Stimulated activated CD4-positive, alpha-beta T cell treated with anti-CD3 and anti-CD28 coated beads, Interleukin-1b, Interleukin-23, amount 100 ng/mL, for 1 hour (primary cell): ENCODE measurements at places on chromosomes 5 and 9.

- no peak for DNase-seq
Observed at GRCh38 chr5:64166201-64166959, 737 bp downstream of the RNF180 start.

GRCh38 chr5:57434227-57434640 lies 48.4 kb downstream of the ACTBL2 start:
- no peak for DNase-seq

DNA sequence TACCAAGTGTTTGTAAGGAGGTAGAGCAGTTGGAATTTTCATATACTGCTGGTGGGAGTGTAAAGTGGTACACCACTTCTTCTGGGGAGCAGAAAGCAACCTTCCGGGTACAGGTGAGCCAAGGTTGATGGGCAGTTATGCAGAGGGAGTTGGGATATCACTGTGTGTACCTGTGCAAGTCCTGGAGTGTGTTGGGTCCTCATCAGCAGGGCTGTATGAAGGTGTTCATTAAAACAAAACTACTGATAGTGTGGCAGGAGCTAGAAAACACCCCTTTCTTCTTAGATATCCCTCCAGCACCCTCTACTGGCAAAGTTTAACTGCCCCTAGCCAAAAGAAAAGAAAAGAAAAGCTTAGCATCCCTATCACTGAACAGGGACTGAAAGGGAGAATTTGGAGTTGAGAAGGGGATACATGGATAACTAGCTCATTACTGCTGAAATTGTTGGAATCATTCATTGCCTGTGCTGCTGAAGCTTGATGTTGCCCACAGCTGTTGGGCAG lies 10.7 kb downstream of the MARCHF6 start:
- DNase-seq, result no peak

- no peak for DNase-seq
Observed at GRCh38 chr5:40309851-40310250, 369.9 kb upstream of the PTGER4 start.

DNA sequence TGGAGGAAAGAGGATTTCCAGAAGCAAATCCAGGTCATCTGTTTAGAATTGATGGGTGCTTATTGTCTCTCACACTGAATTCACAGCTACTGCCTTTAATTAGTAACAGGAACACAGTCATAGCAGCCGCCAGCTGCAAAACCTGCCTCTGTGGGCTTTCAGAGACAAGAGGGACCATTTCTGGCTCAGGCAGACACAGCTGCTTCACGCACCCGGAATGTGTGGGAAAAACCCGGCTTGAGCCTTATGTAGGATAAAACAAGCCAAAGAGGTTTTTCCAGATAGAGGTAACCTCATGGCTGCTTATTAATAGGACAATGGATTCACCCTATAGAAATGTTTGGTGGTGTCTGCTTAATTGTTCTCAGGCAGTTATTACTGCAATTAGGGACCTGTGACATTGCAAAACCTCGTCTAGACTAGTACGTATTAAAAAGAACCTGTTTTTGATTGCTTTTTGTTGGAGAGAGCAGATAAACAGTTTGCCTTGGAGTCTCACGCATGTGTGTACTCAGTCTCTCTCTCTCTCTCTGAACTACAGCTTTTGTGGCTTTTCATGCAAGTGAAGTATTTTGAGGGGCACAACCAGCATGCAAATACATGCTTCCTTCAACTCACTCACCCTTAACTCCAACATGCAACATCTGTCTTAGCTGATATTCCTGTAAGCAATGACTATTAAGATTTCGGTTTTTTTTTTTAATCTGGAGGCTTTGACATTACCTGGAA lies 302.7 kb downstream of the PLK2 start:
- no peak for DNase-seq

- DNase-seq, result peak; percentile 12
Observed at GRCh38 chr5:53381-54174, 38.4 kb upstream of the PLEKHG4B start.

- DNase-seq, result no peak
Observed at GRCh38 chr5:94793113-94793815, 174.8 kb downstream of the SLF1 start.

DNA sequence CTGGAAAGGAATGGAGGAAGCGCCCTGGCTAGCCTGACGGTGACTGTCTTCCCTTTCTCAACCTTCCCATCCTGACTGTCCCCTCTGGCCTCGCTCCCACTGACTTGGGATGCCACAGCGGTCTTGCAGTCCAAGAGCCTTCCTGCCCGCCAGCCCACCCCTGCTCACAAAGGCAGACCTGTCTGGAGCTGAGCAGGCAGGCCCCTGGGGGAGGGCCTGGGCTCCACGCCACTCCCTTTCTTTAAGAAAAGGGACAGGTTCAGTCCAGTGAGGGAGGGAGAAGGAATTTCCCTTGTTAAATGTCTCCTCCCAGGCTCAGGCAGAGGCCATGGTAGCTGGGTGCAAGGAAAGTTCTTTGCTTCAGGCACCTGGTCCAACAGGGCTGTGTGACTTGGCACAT lies 18.1 kb downstream of the FGF1 start:
- no peak for DNase-seq

GRCh38 chr5:158925314-158925713 lies 174.4 kb downstream of the EBF1 start:
- no peak for DNase-seq

DNA sequence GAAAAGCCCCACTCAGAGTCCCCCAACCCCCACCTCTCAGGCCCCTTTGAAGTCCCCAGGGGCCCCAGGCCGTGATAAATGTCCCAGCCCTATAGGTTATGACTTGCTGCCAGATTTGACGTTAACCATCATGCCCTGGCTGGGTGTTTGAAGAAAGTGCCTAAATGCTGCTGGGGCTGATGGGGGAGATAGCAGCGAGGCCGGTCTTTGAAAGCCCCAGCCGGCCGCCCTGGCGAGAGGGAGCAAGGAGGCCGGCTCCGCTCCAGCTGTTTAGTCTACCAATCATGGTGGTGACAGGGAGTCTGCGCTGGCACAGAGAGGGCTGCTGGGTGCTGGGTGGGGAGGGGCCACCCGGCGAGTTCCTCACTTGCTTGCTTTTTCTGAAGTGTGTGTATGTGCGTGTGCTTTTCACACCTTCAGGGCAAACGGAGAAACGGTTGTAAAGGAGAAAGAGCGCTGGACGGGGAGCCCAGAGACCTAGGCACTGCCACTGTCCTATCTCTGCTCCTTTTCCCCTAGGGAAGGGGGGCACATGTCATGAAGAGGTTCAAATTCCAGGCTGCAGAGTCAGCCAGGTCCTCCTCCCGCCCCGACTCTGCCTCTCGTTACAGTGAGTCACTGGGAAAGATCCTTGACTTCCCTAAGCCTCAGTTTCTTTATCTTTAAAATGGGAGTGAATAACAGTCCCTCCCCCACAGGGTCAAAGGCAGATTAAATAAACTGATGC lies 126.1 kb upstream of the HAND1 start:
- no peak for DNase-seq

DNA sequence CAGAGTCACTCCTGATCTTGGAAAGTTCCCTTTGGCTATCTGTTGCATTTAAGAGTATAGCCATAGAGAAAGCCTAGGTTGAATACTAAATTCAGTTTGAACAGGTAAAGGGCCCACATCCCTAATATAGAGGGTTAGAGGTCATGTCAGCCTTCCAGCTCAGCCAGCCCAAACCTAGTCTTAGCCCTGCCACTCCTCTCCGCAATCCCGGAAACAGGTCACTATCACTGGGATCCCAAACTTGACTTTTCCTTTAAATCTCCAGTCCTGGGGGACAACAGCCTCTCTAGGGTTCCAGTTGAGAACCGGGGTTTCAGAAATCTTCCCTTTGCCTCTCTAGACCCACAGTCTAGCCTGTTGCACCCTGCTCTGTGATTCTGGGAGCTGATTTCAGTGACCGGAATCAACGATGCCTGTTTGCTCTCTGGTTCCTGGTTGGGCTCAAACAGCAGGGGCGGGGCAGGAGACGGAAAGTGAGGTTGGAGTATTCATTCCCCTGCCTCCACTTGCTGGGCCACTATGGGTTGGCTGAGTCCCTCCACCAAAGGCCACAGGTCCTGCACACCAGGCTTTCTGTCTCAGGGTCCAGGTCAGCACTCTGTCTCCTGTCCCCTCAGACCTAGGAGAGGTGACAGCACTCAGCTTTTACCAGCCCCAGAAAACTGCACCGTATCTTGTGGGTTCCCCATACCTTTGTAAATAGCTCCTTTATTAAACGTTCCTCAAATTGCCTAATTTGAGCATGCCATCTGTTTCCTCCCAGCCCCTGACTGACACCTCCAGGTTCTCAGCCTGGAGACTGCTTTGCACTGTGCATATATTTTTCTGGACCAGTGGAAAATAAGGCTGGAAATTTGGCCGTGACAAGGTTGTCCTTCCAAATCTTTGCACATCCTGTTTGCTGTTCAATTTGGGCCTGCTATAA lies 23.8 kb upstream of the CPEB4 start:
- no peak for DNase-seq

DNA sequence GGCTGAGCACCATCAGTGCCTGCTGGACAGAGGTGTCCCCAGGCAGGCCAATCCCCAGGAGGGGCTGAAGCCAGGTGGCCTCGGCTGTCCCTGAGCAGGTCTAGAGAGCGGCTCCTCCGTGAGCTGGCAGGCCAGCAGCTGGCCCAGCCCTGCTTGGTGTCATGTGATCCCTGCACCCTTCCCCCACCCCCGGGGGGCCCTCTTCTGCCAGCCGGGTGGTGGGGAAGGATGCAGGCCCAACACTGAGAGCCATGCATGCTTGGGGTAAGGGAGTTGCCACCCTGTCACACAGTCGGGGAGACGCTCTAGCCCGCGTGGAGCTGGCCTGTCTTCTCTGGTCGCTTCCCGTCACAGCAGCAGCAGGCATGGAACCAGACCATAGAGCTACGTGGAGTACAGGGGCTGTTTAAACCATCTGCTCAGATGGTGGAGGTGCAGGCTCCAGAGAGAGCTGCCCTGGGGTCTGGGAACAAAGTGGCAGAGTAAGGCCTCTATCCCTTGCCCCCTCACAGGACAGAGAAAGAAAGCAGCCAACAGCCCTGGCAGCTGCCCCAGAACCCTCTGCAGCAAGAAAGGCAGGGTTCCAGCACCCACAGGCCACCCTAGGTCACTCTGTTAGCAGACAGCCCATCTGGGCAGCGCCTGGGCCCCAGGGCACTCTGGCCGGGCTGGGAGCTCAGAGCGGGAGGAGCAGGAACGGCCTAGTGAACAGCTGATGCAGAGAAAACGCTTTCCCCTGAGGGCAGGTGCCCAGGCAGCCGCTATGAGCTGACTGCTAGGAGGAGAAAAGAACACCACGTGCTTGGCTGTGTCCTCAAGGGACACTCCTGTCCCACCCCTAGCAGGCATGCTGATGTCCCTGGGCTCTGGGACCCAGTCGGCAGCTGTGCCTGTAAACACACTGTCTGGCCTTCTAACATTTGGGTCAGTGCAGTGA lies 6.8 kb downstream of the RALGDS start:
- DNase-seq, result no peak

- DNase-seq, result no peak
Observed at GRCh38 chr9:134497283-134497860, 144.2 kb upstream of the COL5A1 start.

DNA sequence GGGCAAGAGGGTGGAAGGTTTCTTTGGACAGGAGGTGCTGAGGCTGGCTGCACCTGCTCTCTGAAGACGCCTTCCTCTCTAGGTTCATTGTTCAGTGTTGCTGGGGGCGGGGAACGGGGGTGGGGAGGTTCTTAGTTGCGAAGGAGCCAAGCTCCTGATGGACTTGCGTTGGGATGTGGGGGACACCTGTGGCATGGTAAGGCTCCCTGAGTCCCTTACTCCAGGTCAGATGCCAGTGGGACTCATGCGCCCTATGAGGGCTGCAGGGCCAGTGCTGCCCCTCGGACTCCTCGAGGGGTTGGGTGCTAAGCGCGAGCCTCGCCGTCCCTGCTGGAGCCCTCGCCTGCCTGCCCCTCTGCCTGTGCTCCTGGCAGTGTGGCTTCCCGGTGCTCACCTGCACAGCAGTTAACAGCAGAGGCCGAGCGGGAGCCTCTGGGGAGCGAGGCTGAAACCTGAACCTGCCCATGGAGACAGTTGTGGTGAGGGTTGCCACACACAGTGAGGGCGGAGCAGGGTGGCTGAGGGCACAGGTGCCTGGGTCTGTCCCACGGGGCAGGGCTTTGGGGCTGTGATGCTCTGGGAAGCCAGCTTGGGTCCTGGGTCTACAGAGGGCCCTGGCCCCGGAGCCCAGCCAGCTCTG lies 5.5 kb downstream of the RNU6ATAC start:
- no peak for DNase-seq

GRCh38 chr5:7016999-7017747 lies 303.9 kb downstream of the TENT4A start:
- DNase-seq, result no peak

GRCh38 chr5:172887692-172888091 lies 53.6 kb downstream of the ERGIC1 start:
- DNase-seq, result no peak

DNA sequence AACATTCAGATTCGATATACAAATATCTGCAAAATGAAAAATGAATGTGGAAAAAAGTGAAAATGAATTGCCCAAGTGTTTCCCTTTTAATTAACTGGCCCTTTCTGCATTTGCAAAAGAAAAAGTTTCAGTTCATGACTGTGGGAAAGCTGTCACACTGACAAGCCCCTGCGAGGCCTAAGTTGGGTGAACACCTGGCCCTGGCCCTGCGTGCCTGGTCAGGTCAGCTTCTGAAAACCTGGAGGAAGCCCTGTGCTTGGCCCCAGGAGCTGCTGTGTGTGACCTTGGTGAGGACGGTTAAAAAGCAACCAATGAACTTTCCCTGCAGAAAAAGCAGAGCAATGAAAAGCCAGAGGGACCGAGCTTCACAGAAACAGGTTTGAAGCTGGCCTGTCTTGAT lies 41.0 kb upstream of the SHC3 start:
- DNase-seq, result no peak

GRCh38 chr5:170552621-170553115 lies 48.8 kb downstream of the KCNIP1 start:
- no peak for DNase-seq

DNA sequence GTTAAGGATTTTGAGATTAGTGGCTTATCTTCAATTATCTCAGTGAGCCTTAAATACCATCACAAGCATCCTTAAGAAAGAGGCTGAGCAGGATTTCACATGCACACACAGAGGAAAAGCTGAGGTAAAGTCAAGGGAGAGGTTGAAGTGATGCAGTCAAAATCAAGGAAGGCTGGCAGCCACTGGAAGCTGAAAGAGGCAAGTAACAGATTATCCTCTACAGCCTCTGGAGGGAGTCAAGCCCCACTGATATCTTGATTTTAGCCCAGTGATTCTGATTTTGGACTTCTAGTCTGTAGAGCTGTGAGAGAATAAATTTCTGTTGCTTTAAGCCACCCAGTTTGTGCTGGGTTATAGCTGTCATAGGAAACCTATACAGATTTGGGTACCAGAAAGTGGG lies 80.1 kb downstream of the ANKRD31 start:
- no peak for DNase-seq

GRCh38 chr5:68319706-68320412 lies 104.3 kb downstream of the PIK3R1 start:
- no peak for DNase-seq

GRCh38 chr9:17578577-17578910 lies 322 bp upstream of the SH3GL2 start:
- no peak for DNase-seq

DNA sequence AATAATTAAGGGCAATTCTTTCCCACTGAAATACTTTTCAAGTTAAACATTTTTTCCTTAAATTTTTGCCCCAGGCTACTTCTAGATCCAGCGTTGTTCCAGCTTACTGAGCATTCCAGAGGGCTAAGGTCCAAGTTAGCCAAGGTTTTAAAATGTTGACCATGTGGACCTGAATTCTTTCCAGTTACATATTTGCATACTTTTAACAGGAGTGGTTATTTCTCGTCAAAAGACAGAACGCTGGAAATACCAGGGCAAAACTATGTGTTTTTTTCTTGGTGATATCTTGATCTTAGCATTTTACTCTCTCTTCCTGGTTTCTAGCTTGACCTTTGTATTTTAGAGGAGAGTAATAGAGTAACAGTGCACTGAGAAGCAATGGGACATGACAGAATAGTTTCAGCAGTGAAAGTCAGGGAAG lies 32.8 kb downstream of the TMC1 start:
- no peak for DNase-seq
